GM12878 (cell line): ENCODE measurements at places on chromosomes 1 and 21. TPM values are rescaled to one million over a fixed set of nuclear protein-coding genes. Genes with fewer than 3 reads are reported as not detected.
A peak's percentile ranks its signal among the peaks of the same experiment; 100 is the strongest.

Gene LCE2B
- not detected in 2 replicates for total RNA-seq

Gene C1orf185
- not detected in 2 replicates for total RNA-seq

GRCh38 chr1:185694081-185694480 lies 40.1 kb upstream of the HMCN1 start:
- H3K27ac ChIP-seq = no peak overlapping the region
- no peaks in the 10 kb centered on the region for H3K27me3 ChIP-seq
- no peaks in the 10 kb centered on the region for H3K36me3 ChIP-seq
- peak overlapping the region; percentile 31; the same call in 1 of the 2 replicates for H3K4me3 ChIP-seq
- DNase-seq = peak; percentile 26
- H3K4me1 ChIP-seq = no peaks in the 10 kb centered on the region

GRCh38 chr1:54380290-54380882 lies 25.8 kb downstream of the SSBP3 start:
- no peaks in the 10 kb centered on the region for H3K27me3 ChIP-seq
- H3K36me3 ChIP-seq = no peaks in the 10 kb centered on the region
- no peak overlapping the region for H3K27ac ChIP-seq
- no peak overlapping the region for H3K4me3 ChIP-seq
- H3K4me1 ChIP-seq = peaks cover 58% of the 10 kb centered on the region
- DNase-seq = no peak

Gene OR14K1
- not detected in 2 replicates for total RNA-seq

DNA sequence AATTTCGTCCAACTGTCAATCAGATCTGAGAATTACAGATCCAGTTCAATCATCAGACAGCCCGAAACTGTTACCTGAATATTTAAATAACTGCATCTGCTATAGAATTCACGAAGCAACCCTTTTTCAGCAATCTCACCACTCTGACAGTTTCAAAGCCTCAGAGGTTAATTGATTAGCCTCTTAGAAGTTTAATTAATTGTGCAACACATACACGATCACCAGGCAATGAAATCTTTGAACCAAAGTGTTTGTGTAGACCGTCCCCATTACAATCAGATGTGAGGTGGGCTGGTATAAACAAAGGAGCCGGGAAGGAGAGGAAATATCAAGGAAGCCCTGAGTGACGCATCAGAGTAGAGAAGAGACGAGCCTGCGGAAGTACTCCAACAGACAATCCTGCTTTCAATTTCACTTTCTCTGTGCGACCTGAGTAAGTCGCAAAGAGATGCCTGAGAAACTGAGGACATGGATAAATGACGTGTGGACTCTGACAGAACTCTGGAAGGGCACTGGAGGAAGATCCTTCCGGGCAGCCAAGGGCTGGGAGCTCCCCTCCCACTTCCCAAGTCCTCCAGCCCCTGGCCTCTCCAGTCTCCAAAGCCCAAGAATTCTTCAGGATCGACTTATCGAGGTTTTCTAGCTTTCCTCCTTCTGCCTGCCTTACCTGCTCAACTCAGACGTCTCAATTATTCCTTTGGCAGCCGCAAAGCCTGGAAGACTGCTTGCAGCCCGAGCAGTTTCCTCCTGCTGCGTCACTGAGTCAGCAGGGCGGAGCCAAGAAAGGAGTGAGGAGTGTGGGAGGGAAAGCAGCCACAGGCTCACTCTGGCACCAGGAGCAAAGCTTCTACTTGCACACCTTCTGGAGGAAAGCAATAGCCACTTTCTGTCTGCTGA lies at the start of gene RNASEL:
Gene RNASEL, minus strand, starts transcription at position 757 of the 897 bp plus-strand sequence. CDS start 2,450 bp downstream, outside the sequence.
- peak within 1 kb of the TSS; percentile 63 for H3K27ac ChIP-seq
- peak within 1 kb of the TSS; percentile 87 for H3K4me3 ChIP-seq
- no peaks in the 10 kb centered on the region; the same call in 1 of the 2 replicates for H3K36me3 ChIP-seq
- no peaks in the 10 kb centered on the region for H3K27me3 ChIP-seq
- DNase-seq = no peak

GRCh38 chr1:18936471-18936813 lies 20.0 kb downstream of the IFFO2 start:
- H3K4me1 ChIP-seq = peaks cover 12% of the 10 kb centered on the region
- DNase-seq = no peak
- H3K4me3 ChIP-seq = no peak overlapping the region
- H3K36me3 ChIP-seq = no peaks in the 10 kb centered on the region; the same call in 1 of the 2 replicates

DNA sequence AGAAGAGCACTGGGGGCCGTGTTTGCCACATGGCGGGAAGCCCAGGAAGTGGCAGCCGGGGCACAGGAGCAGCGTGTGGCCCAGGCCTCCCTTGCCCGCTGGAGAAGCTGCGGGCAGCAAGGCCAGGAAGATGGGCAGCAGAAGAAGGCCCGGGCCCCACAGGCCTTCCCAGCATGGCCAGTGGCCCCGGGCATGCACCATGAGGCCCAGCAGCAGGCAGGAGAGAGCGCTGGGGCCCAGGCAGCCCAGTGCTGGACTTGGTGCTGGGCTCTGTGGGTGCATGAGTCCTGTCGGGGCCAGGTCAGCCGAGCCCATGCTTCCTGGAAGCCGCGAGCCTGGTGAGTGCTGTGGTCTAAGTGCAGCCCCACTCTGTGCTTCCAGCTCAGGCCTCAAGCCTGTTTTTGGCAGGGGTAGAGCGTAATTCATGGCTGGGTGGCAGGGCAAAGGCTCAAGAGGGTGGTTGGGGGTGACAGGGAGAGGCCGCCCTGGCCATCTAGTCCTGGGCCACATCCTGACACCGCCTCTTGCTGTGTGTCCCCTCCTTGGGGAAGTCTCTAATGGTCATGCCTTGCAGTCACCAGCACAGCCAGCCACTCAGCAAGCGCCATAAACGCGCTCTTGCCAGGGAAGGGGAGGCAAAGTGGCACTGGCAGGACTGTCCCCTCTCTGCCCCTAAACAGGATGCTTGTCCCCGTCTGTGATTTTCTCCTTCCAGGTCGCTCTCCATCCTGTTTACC lies 21.3 kb downstream of the MTHFR start:
- peaks cover 4% of the 10 kb centered on the region; the same call in 1 of the 2 replicates for H3K4me1 ChIP-seq
- H3K36me3 ChIP-seq = no peaks in the 10 kb centered on the region
- H3K4me3 ChIP-seq = no peak overlapping the region

GRCh38 chr1:1157914-1158710 lies 15.6 kb upstream of the TTLL10 start:
- peak overlapping the region; percentile 93 for H3K4me3 ChIP-seq
- H3K36me3 ChIP-seq = no peaks in the 10 kb centered on the region
- H3K27me3 ChIP-seq = no peaks in the 10 kb centered on the region
- DNase-seq = no peak

- no peaks in the 10 kb centered on the region for H3K36me3 ChIP-seq
- H3K27me3 ChIP-seq = no peaks in the 10 kb centered on the region
- no peak for DNase-seq
- no peak overlapping the region for H3K27ac ChIP-seq
- H3K4me3 ChIP-seq = no peak overlapping the region
- peaks cover 8% of the 10 kb centered on the region for H3K4me1 ChIP-seq
Observed at GRCh38 chr1:100448366-100448765, 89.6 kb upstream of the GPR88 start.

- H3K27me3 ChIP-seq = peaks cover 2% of the 10 kb centered on the region; the same call in 1 of the 2 replicates
- H3K4me1 ChIP-seq = peaks cover 10% of the 10 kb centered on the region
- H3K27ac ChIP-seq = no peak overlapping the region
- no peak overlapping the region for H3K4me3 ChIP-seq
- no peak for DNase-seq
Observed at GRCh38 chr1:18290740-18291412, 183.3 kb downstream of the IGSF21 start.

Gene HSPA6
- 1.6 and 1.8 TPM in 2 replicates for total RNA-seq

- H3K4me1 ChIP-seq = peaks cover 29% of the 10 kb centered on the region
- DNase-seq = no peak
- H3K36me3 ChIP-seq = no peaks in the 10 kb centered on the region
- H3K27ac ChIP-seq = peak overlapping the region; percentile 15; the same call in 1 of the 2 replicates
Observed at GRCh38 chr1:91876781-91877573, 9.0 kb downstream of the TGFBR3 start.

GRCh38 chr1:154325583-154326545 lies 539 bp downstream of the ATP8B2 start:
- peaks cover 23% of the 10 kb centered on the region for H3K4me1 ChIP-seq
- peak overlapping the region; percentile 91 for H3K4me3 ChIP-seq
- H3K27me3 ChIP-seq = no peaks in the 10 kb centered on the region
- no peak for DNase-seq

DNA sequence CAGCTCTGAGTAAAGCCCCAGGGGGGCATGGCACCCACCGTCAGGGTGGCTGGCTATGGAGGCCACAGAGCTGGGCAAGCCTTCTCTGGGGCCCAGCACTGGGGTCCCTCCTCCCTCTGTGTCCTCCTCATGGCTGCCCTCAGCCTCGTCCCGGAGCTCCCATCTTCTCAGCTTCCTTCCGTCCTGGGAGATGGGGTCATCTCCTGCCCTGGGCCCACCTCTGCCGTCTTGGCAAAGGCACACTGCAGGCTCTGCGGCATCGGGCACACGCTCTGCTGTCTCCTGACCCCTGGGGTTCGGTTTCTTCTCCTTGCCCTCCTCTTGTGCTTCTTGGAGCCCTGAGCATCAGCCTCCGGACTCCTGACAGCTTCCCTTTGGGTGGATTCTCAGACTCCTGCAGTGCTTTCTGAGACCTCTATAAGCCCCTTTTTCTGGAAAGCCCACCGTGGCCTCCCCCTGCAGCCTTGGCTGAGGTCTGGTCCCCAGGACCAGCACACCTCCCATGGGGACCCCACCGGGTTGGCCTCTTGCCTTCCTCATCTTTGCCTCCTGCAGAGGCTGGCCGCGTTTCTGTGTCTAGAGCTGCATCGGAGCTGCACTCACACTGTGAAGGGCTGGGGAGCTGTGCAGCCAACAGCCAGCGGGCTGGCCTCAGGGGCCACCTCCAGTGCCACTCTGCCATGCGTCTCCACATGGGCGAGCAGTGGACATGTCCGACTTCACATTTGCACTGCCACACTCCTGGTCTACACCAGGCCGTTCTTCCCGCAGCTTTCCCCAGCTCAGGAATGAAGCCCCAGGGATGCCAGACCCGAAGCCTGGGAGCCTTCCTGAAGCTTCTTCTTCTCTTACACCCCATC lies 11.6 kb downstream of the UMODL1 start:
- no peak for DNase-seq
- H3K36me3 ChIP-seq = no peaks in the 10 kb centered on the region
- H3K27ac ChIP-seq = no peak overlapping the region
- no peaks in the 10 kb centered on the region for H3K27me3 ChIP-seq

GRCh38 chr1:46487818-46488218 lies 1.8 kb upstream of the DMBX1 start:
- H3K27me3 ChIP-seq = peaks cover 35% of the 10 kb centered on the region
- no peak overlapping the region for H3K27ac ChIP-seq
- no peaks in the 10 kb centered on the region for H3K36me3 ChIP-seq

GRCh38 chr21:29335720-29336119 lies 37.0 kb downstream of the BACH1 start:
- no peak overlapping the region for H3K4me3 ChIP-seq
- peaks cover 6% of the 10 kb centered on the region; the same call in 1 of the 2 replicates for H3K36me3 ChIP-seq
- H3K27me3 ChIP-seq = no peaks in the 10 kb centered on the region
- no peak overlapping the region for H3K27ac ChIP-seq
- no peak for DNase-seq
- H3K4me1 ChIP-seq = no peaks in the 10 kb centered on the region

DNA sequence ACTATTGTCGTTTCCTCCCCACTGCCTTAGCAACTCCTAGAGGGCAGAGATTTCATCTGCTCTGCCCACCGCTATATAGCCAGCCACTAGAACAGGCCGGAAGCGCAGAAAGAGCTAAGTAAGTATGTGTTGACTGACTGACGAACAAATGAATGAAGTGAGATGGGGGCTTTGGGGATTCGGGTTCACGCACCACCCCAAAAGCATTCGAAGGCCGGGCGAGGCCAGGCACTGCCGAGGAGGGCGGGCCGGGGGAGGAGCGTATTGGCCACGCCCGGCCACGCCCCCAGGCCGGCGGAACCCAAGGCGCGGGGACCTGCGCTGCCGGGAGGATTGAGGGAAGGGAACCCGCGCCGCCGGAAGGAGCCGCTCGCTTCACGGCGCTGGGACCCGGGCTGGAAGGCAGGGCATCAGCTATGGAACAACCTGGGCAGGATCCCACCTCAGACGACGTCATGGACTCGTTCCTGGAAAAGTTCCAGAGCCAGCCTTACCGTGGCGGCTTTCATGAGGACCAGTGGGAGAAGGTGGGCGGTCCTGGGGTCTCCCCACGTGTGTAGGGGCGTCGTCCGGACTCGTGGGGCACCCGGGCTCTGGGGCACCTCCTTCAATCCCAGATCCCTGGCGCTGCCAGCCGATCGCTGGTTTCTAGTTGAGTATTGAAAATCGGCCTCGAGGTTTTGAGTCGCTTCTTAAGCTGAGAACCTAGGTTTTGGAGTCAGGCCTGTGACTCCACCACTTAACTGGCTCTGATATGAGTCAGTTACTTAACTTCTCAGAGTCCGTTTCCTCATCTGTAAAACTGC lies at the start of gene TTC4:
Gene TTC4, plus strand, starts transcription at position 369 of the 806 bp plus-strand sequence. Its CDS starts 48 bp downstream, at position 417.
- peak within 1 kb of the TSS; percentile 77 for H3K4me3 ChIP-seq
- no peaks in the 10 kb centered on the region for H3K27me3 ChIP-seq
- peak within 1 kb of the TSS; percentile 78 for H3K27ac ChIP-seq
- DNase-seq = peak; percentile 40
- H3K36me3 ChIP-seq = no peaks in the 10 kb centered on the region

GRCh38 chr1:181175356-181175910 lies 86.9 kb downstream of the IER5 start:
- H3K27ac ChIP-seq = no peak overlapping the region
- DNase-seq = no peak
- no peaks in the 10 kb centered on the region for H3K36me3 ChIP-seq
- H3K4me3 ChIP-seq = no peak overlapping the region

GRCh38 chr1:94988356-94988755 lies 61.4 kb upstream of the CNN3 start:
- H3K27me3 ChIP-seq = no peaks in the 10 kb centered on the region
- no peak for DNase-seq
- H3K4me1 ChIP-seq = no peaks in the 10 kb centered on the region
- no peaks in the 10 kb centered on the region for H3K36me3 ChIP-seq

DNA sequence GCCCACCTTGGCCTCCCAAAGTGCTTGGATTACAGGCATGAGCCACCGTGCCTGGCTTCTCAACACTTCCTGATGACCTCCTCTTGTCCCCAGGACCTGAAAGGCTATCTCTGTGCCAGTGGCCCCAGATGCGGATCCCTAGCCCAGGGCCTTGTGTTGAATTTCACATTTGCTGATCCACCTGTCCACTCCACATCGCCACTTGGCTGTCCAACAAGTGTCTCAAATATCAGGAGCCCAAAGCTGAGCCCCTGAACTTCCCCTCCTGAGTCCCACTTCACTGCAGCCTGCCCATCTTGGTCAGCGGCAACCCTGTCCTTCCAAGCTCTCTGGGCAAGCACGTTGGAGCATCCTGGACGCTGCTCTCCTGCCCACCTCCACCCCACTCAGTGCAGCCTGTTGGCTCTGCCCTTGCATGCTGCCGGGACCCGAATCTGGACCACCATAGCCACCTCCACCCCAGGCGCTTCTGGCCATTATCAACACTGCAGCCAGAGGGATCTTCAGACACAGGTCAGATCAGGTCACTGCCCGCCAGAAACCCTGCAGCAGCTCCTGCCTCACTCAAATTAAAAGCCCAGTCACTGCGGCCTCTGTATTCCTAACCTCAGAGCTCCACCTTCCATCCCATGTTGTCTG lies 352.5 kb upstream of the VAMP3 start:
- DNase-seq = no peak
- no peak overlapping the region for H3K4me3 ChIP-seq
